ENCODE measurements at places on chromosomes 3 and 15. TPM values are rescaled to one million over a fixed set of nuclear protein-coding genes. Genes with fewer than 3 reads are reported as not detected.

GRCh38 chr15:65371976-65372786, 5.6 kb downstream of the IGDCC3 start:
- no peak overlapping the region for H3K4me3 ChIP-seq
- no peak for DNase-seq
- H3K4me1 ChIP-seq, result peaks cover 5% of the 10 kb centered on the region
- no peaks in the 10 kb centered on the region for H3K36me3 ChIP-seq

DNA sequence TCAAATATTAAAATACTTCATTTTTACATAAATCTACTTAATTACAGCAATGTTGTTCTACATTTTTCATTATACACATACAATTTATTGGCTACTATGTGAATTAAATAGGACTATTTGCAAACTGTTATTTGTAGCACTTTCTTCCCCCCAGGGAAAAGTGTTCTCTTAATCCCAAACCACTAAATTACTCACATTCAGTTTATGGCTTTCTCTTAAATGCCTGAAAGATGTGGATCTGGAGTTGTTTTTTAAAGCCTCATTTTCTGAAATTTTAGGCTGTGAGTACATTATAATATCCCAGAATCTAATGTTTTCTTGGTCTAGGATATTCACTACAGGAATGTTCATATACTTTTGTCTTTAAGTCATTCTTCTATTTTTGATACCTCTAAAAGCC, 32.7 kb downstream of the PRTG start:
- no peaks in the 10 kb centered on the region for H3K36me3 ChIP-seq
- no peaks in the 10 kb centered on the region for H3K27me3 ChIP-seq
- H3K4me3 ChIP-seq, result no peak overlapping the region
- no peak overlapping the region for H3K27ac ChIP-seq

Gene TAMM41
- total RNA-seq, result 14.6 TPM

DNA sequence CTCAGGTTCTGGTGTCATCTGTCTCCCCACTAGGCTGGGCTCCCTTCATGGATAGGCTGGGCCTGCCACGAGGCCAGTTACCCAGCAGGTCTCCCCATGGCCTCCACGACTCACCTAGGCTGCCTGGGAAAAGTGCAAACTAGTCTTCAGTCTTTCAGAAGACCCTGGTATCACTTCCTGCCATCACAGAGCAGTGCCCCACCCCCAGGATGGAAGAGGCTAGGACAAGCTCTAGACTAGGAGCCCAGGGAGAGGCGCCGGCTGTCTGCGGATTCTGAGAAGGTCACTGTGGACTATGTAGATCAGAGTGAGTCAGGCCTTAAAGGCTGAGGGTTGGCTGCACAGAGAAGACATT, 63.7 kb downstream of the CORO2B start:
- peaks cover 6% of the 10 kb centered on the region for H3K4me1 ChIP-seq
- no peak overlapping the region for H3K27ac ChIP-seq
- H3K4me3 ChIP-seq, result no peak overlapping the region
- DNase-seq, result no peak

DNA sequence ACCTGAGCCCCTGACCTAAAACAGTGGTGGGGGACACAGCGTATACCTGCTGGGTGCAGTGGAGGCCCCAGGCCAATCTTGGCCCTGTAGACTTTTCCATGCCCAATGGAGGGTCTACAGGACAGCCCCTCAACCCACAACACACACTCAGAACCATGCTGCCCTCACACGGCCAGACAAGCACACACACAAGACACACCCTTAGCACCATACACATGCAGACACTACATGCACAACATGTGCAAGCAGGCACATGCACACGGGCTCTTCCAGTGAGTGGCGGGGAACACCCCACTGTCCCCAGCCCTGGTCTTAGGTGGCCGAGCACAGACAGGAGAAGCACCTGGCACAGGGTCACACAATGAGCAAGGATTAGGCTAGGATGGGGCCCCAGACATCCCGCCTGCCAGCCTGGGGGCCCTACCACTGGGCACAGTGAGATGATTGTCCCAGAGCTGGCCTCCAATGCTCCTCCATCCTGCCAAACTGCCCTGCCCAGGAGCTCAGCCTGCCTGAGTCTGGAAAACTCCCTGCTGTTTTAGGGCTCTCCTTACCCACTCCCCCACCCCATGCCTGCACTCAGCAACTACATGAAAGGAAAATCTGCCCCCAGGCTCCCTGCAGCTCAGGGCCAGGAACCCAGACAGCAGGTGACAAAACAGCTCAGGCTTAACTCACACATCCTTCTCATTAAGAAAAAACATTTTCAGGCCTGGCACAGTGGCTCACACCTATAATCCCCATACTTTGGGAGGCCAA, 15.8 kb downstream of the IQSEC1 start:
- DNase-seq, result no peak
- H3K4me1 ChIP-seq, result no peaks in the 10 kb centered on the region
- H3K4me3 ChIP-seq, result no peak overlapping the region
- H3K36me3 ChIP-seq, result no peaks in the 10 kb centered on the region
- H3K27ac ChIP-seq, result no peak overlapping the region
- no peaks in the 10 kb centered on the region for H3K27me3 ChIP-seq

GRCh38 chr3:2783261-2783660, 326.9 kb downstream of the IL5RA start:
- H3K4me3 ChIP-seq, result no peak overlapping the region
- DNase-seq, result no peak
- no peaks in the 10 kb centered on the region for H3K4me1 ChIP-seq
- no peaks in the 10 kb centered on the region for H3K27me3 ChIP-seq
- no peak overlapping the region for H3K27ac ChIP-seq
- no peaks in the 10 kb centered on the region for H3K36me3 ChIP-seq

DNA sequence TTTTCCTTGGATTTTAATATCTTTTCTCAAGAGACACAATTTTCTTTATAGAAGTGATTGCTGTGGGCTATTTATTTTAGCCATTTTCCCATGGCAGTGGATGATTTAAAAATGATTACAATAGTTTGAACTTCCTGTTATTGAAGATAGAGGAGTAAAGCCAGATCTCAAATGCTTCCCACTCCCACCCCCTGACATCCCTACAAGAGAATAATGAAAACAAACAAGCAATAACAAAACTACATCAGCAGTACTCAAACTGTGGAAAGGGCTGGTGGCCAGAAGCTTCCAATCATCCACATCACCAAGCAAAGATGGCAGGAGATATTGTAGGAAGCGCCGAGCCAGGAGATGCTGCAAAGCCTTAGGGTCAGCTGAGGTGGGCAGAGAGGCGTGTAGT, 831.1 kb upstream of the NR2F2 start:
- H3K27ac ChIP-seq, result no peak overlapping the region
- H3K27me3 ChIP-seq, result no peaks in the 10 kb centered on the region

DNA sequence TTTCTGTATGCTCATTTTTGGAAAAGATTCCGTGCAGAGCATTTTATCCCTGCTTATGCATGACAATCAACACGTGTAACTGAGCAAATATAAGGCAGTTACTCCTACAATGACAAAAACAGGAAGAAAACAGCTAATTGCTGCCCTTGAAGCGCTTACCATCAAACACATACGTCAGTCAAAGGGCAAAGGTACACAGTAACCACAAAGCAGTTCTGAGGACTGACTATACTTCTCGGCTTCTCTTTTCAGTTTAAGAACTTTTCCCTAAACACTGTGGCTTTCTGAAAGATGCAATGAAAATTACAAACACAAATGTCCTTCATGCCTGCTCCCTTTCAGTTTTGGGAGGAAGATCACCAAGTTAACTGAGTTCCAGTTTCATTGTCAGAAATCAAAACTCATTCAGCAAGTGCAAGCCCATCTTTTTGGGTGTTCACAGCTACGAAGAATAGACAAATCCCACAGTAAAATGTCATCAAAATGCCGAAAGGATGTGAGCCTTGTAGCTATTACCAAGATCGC, 602.8 kb downstream of the FOXP1 start:
- no peak overlapping the region for H3K27ac ChIP-seq
- H3K36me3 ChIP-seq, result peaks cover 40% of the 10 kb centered on the region
- H3K4me3 ChIP-seq, result no peak overlapping the region
- H3K4me1 ChIP-seq, result peaks cover 22% of the 10 kb centered on the region
- DNase-seq, result no peak
- no peaks in the 10 kb centered on the region for H3K27me3 ChIP-seq

DNA sequence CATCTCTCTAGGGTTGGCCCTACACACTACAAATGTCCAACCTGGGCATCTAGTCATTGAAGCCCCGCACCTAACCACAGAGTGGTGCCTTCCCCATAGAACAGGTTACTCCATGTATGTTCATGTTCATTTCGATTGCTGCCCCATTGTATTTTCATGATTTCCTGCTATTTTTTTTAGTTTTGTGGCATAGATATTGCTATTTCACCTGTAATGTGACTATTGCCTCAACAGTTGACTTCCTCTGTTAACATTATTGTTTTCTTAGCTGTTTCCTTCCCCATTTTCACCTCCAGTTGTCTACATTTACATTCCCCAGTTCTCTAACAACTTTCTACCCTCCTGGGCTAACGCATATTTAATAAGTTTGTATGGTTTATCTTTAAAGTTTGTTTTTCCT, 137.7 kb upstream of the RBMS3 start:
- H3K36me3 ChIP-seq, result no peaks in the 10 kb centered on the region
- peaks cover 15% of the 10 kb centered on the region for H3K4me1 ChIP-seq
- H3K4me3 ChIP-seq, result no peak overlapping the region
- H3K27ac ChIP-seq, result no peak overlapping the region
- H3K27me3 ChIP-seq, result no peaks in the 10 kb centered on the region
- DNase-seq, result no peak

- no peak for DNase-seq
- no peaks in the 10 kb centered on the region for H3K27me3 ChIP-seq
- H3K27ac ChIP-seq, result no peak overlapping the region
These were observed 24.1 kb downstream of the SLC24A5 start for GRCh38 chr15:48144889-48145288.

- H3K4me1 ChIP-seq, result peaks cover 18% of the 10 kb centered on the region
- peak within 1 kb of the TSS; percentile 5 for H3K4me3 ChIP-seq
- DNase-seq, result peak; percentile 37
- no peaks in the 10 kb centered on the region for H3K27me3 ChIP-seq
- H3K27ac ChIP-seq, result peak within 1 kb of the TSS; percentile 69
These were observed at the start of gene CSPG4 for GRCh38 chr15:75712668-75713337. CSPG4 (minus strand) TSS chr15:75712848; CDS start chr15:75712755, 93 bp downstream.

DNA sequence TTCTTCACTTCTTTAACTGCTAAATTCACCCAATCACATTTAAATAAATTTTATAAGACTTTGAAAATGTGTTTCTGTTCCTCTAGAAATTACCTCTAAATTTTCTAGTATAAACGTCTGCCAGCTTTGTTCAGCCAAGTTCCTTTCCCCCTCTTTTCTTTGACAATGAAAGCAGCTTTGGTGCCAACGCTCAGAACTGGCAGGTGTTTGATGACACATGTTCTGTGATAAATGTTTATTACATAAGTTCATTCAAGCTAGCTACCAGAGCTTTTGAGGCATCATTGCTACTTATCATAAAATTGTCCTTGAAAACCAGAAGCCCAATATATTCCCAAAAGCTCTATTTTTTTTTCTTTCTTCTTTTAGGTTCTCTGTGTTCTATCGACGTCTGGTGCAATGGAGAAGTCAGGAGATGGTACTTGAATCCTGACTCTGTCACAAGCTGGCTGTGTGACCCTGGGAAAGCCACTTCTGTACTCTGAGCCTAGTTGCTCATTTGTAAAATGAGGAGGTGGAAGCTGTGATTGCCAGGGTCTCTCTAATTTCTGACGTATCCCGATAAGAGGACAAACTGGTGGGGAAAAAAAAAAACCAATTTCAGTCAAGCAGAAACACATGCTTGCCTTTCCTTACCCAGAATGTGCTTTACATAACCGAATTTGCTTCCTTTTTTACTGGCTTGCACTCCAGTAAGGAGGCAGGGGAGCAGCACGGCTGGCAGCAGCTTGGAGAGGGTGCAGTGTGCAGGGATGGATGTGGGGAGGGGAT, 187.1 kb upstream of the LPP start:
- H3K4me1 ChIP-seq, result peaks cover 12% of the 10 kb centered on the region
- H3K27me3 ChIP-seq, result no peaks in the 10 kb centered on the region
- DNase-seq, result no peak
- H3K4me3 ChIP-seq, result no peak overlapping the region
- H3K27ac ChIP-seq, result peak overlapping the region; percentile 73

Gene NR1I2
- 0.40 TPM for total RNA-seq

Gene STX19
- not detected for total RNA-seq

GRCh38 chr3:115685097-115685496, 61.8 kb downstream of the GAP43 start:
- H3K27ac ChIP-seq, result no peak overlapping the region
- no peak overlapping the region for H3K4me3 ChIP-seq
- DNase-seq, result no peak
- no peaks in the 10 kb centered on the region for H3K36me3 ChIP-seq
- H3K4me1 ChIP-seq, result no peaks in the 10 kb centered on the region

- DNase-seq, result no peak
- no peaks in the 10 kb centered on the region for H3K4me1 ChIP-seq
- H3K27ac ChIP-seq, result no peak overlapping the region
- H3K36me3 ChIP-seq, result no peaks in the 10 kb centered on the region
These were observed 70.0 kb downstream of the MTHFS start for GRCh38 chr15:79826800-79827199.

DNA sequence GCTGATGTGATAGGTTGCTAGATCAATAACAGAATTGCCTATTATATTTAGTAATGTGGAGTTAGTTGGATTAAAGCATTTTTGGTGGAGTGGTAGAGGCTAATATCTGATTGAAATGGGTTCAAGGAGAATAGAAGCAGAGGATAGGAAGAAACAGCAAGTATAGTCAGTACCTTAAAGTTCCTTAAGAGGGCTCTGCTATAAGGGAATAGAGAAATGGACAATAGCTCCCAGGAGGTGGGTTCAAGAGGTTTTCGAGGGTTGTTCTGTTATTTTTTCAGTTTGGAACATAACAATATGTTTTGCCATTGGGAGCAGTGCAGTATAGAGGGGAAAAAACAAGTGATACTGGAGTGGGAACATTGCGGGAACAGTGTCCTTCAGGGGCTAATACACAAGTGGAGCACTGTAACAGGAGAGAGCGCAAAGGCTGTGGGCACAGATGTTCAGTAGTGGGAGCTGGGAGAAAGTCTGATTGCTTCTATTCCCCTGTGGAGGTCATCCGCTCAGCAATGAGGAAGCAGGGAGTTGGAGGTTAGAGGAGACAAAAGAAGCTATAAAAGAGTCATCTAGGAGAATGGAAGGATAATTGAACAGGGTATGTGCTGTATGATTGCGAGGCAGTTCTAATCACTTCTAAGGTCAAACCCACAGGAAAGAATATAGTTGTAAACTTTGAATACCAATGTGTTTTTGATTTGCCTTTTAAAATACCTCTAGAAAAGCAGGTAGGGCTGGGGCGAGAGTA, 3.3 kb downstream of the MRPS11 start:
- no peak overlapping the region for H3K4me3 ChIP-seq
- peaks cover 43% of the 10 kb centered on the region for H3K36me3 ChIP-seq
- H3K27ac ChIP-seq, result no peak overlapping the region
- H3K4me1 ChIP-seq, result peaks cover 19% of the 10 kb centered on the region

DNA sequence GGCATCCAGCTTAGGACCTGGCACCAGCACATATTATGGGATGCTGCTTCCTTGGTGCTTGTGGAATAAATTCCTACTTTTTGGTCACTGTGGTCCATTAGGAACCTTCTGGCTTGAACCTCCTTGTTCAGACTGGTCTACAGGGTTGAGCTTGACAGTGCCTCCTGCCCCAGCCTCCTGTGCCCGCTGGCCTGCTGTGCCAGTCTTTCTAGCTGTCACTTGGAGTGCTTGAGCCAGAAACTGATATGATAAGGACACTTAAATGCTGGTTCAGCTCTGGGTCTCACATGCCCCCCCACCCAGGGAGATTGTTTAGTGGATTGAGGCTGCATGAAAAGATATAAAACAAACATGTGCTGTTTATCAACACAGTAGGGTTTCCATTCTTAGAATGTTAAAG, 147.8 kb downstream of the SLCO3A1 start:
- H3K27me3 ChIP-seq, result no peaks in the 10 kb centered on the region
- no peak overlapping the region for H3K4me3 ChIP-seq
- no peak overlapping the region for H3K27ac ChIP-seq
- H3K4me1 ChIP-seq, result no peaks in the 10 kb centered on the region
- H3K36me3 ChIP-seq, result no peaks in the 10 kb centered on the region
